ENCODE measurements at places on chromosomes 16 and 17.

DNA sequence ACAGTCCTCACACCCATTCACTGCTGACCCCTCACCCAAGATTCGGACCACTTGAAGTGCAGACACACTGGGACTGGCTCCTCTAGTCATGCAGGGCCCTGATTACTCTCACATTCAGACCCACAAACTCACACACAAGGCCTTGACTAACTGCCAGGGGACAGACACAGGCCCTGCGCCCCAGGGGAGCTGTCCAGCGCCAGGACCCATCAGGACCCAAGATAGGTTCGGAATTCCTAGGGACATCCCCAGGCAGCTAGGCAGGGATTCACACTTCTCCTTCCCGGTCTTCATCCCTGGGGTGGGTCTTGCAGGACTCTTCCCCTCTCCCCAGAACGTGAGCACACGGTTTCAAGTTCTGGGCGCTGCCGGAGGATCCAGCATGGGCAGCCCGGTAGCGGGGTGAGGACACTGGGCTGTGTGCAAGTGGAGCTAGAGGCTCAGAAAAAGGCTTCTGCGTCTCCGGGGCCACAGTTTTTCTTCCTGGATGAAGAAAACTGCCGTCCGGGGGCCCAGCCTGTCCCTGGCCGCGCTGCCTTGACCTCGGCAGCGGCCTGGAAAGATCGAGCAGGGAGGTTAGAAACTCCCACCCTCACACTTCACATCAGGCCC lies 1.6 kb downstream of the SEZ6 start:
- no peak for DNase-seq

DNA sequence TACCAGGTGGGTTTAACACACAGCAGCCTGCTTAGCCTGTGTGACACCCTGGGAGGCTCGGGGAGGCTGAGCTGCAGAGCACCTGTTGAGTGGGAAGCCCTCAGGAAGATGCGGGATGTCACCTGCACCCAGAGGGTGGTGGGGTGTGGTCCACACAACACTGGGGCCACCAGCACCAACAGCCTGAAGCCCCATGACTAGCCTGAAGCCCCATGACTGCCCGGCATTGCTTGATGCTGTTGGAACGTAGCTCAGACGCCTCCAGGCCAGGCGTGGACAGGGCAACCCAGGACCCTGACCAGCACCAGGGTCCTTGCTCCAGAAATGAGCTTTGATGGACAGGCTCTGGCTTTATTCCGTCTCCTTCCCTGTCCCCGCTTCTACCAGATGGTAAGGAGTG lies 76.3 kb upstream of the ZNF469 start:
- no peak for DNase-seq

- DNase-seq = no peak
Observed at GRCh38 chr17:48388955-48389743, 40.9 kb downstream of the SKAP1 start.

GRCh38 chr17:74825952-74826719 lies 33.5 kb downstream of the GRIN2C start:
- DNase-seq = no peak

GRCh38 chr17:82978765-82979349 lies 100.6 kb upstream of the METRNL start:
- DNase-seq = no peak

DNA sequence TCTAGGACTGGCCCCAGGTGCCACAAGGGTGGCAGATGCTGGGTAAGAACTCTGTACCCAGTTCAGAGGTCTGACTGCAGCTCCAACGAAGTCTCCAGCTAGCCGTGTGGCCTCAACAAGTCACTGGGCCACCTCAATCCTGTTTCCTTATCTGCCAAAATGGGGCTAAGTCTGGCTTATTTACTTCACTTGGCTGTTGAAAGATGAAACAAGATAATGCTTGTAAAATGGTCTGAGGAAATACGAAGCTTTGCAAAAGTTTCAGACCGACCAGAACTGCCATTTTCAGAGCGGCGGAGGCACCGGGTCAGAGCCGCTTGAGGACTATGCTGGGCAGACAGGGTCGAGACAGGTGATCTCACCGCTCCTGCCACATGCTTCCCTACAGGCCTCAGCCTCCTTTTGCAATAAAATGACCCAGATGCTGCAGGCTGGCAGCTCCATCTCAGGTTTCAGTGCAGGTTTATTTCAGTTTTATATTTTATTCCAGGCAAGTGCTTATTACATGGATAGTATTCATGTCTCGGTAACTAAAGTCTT lies 17.2 kb downstream of the MNT start:
- DNase-seq = no peak

- DNase-seq = no peak
Observed at GRCh38 chr17:50508573-50509460, 578 bp downstream of the MYCBPAP start.

GRCh38 chr16:17305694-17306093 lies 165.1 kb downstream of the XYLT1 start:
- no peak for DNase-seq

GRCh38 chr16:49504626-49505025 lies 131.0 kb downstream of the C16orf78 start:
- no peak for DNase-seq

GRCh38 chr16:84979516-84979915 lies 31.8 kb downstream of the ZDHHC7 start:
- DNase-seq = no peak

GRCh38 chr17:77436058-77436442 lies 295.3 kb downstream of the SEC14L1 start:
- no peak for DNase-seq
